ENCODE measurements at places on chromosomes 12 and 14.

GRCh38 chr12:124053851-124054250 is 80.8 kb downstream of the ZNF664 start:
- peak; percentile 85 for DNase-seq

DNA sequence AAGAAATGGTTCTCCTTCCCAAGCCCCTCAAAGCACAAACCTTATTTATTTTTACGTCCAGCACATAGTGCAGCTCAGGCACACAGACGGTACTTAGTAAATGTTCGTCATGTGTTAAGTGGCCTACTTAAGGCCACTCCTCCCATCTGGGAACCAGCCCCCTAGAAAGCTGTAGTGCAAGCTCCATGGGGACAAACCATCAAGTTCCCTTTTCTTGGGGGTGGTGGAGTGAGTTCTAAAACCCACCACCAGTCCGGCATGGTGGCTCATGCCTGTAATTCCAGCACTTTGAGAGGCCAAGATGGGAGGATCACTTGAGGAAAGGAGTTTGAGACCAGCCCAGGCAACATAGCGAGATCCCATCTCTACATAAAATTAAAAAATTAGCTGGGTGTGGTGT is 49.4 kb downstream of the PITPNM2 start:
- DNase-seq, result no peak

- no peak for DNase-seq
Measured at GRCh38 chr12:79546466-79547043, 144.2 kb downstream of the PAWR start.

GRCh38 chr14:92686900-92687427 is 61.5 kb downstream of the LGMN start:
- DNase-seq, result peak; percentile 78

- DNase-seq, result no peak
Measured at GRCh38 chr14:105846312-105846711, 319.9 kb downstream of the TMEM121 start.

- no peak for DNase-seq
Measured at GRCh38 chr14:93748208-93749075, 39.8 kb downstream of the PRIMA1 start.

DNA sequence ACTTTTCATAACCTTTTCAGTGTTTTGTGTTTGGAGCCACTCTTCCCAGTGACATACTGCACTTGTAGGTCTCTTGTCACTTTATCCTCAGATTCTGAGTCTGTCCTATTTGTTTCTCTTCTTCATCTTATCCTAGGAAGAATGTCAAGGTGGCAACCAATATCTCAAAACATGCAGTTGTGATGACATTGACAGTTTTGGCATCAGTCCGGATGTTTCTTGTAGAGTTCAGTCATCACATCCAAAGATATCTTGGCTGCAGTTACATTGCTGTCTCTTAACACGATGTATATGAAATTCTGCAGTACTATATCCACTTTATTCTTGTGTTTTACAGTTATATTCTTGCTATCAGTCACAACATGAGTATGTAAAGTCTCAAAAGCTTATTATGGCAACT is 6.4 kb downstream of the ADIPOR2 start:
- DNase-seq, result no peak

- DNase-seq, result no peak
Measured at GRCh38 chr14:89720741-89721729, 233.5 kb downstream of the EFCAB11 start.

- DNase-seq, result no peak
Measured at GRCh38 chr14:74135426-74135825, 50.7 kb downstream of the LIN52 start.

- no peak for DNase-seq
Measured at GRCh38 chr14:68592948-68593556, 199.8 kb downstream of the ZFP36L1 start.

GRCh38 chr12:52805739-52806138 is 8.2 kb downstream of the KRT4 start:
- no peak for DNase-seq

- DNase-seq, result no peak
Measured at GRCh38 chr12:104083769-104084475, 19.6 kb downstream of the HCFC2 start.

GRCh38 chr12:48815126-48816110 is 2.9 kb upstream of the CACNB3 start:
- peak; percentile 92 for DNase-seq

- no peak for DNase-seq
Measured at GRCh38 chr14:33567023-33567728, 383.7 kb downstream of the EGLN3 start.

- DNase-seq, result no peak
Measured at GRCh38 chr12:109521831-109522230, 44.4 kb downstream of the UBE3B start.

DNA sequence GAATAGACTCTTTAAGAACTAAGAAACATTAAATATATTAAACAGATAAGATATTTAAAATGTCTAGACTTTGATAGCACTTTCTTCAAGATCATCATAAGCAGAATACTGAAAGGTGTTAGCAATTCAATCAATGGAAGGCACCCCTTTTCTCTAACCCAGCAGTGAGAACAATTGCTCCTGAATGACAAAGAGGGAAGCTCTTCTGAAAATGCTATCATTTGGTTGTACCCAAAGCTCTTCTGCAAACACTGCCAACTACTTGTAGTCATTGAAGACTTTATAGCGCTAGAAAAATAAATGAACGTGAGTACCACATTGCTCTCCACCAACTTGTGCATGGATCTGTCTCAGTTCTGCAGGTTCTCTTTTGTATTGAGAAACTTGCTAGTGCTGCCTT is 62.2 kb upstream of the LMO3 start:
- no peak for DNase-seq

DNA sequence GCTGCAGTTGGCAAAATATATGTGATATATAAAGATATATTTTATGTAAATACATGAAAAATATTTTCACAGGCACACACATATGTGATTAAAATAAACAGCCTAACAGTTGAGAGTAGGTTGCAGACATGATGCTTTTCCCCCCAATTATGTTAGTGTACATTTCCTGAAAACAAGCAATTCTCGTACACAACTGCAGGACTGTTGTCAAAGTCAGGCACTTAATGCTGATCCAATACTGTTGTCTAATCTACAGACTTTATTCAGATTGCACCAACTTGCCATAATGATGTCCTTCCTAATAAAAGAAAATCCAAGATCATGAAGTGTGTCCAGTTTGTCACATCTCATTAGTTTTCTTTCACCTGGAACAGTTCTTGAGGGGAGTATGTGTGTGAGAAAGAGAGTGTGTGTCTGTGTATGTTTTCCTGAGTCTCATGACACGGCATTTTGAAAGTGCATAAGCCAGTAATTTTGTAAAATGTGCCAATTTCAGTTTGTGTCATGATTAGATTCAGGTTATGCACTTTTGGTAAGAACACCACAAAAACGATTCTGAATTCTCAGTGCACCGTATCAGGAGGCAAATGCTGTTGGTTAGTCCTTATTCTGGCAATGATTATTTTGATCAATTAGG is 16.5 kb upstream of the SEL1L start:
- DNase-seq, result no peak

GRCh38 chr14:99339551-99339950 is 67.6 kb upstream of the BCL11B start:
- DNase-seq, result no peak

GRCh38 chr14:104200591-104200990 is 62.2 kb downstream of the KIF26A start:
- DNase-seq, result no peak

GRCh38 chr14:30034152-30034551 is 106.5 kb upstream of the PRKD1 start:
- DNase-seq, result peak; percentile 84

GRCh38 chr12:70581208-70581607 is 56.0 kb downstream of the PTPRB start:
- no peak for DNase-seq

GRCh38 chr12:27915021-27915420 is 57.5 kb downstream of the PTHLH start:
- DNase-seq, result no peak

GRCh38 chr12:57127726-57128518 is at the start of gene LRP1:
Gene LRP1 (plus strand): TSS chr12:57128483. CDS start chr12:57128965, 482 bp downstream.
- peak; percentile 80 for DNase-seq

GRCh38 chr12:121301876-121302275 is 5.4 kb upstream of the CAMKK2 start:
- no peak for DNase-seq

DNA sequence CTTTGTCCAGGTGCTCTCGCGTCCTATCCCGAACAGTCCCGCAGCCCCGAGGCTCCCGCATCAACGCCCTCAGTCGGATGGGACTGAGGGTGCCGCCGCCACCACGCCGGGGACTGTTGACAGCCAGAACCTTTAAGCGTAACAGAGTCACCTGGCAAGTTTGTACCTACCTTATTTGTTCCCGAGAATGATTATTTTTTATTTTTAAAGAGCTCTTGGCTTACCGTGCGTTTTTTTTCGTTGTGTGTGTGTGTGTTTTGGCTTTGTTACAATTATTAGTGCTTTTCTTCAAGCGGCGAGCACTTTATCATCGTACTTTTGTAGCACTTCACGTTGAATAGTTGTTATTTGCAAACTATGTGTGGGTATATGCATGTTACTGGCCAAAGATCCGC is 463 bp downstream of the COA8 start:
- no peak for DNase-seq

GRCh38 chr14:63435204-63435603 is 108.0 kb downstream of the PPP2R5E start:
- no peak for DNase-seq

DNA sequence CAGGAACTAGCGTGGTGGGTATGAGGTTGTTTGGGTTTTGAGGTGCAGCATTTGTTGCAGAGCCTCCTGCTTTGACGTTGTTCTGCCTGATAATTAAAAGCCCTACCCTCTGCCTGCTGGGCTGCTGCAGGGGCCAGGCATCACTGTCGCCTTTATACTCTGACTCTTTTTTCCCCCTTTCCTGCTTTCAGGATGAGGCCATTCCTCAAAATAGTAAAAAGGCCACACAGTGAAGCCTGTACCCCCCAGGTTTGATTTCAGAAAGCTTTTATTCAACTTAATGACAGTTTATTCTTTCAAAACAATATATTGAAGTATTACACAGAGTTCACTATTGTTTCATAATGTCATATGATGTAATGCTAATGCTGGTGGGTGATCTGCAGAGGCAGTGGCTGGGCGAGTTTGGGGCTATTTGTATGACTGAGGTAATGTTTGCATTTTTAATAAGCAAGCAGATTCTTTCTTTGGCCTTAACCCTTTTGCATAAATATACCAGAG is 9.1 kb downstream of the BORCS5 start:
- DNase-seq, result peak; percentile 61

DNA sequence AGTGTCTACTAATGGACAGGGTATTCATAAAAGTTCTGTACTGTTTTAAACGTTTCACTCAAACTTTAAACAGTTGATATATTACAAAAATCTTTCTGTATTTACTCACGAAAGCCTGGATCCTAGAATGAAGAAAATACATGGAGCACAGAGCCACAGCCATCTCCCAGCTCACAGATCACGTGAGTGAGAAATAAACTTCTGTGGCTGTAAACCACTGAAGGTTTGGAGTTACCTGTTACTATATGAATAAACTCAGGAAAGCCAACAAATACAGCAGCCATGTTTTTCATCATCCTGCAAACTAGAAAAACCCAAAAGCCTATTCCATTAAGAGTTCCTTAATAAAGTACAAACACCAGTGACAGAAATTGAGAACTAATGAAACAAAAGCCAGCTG is 867 bp upstream of the TDG start:
- DNase-seq, result no peak

- DNase-seq, result no peak
Measured at GRCh38 chr14:45716572-45716971, 463.6 kb upstream of the MIS18BP1 start.

- DNase-seq, result no peak
Measured at GRCh38 chr14:106209755-106210154, 683.4 kb downstream of the TMEM121 start.

GRCh38 chr14:91862417-91862816 is 4.9 kb downstream of the TC2N start:
- DNase-seq, result no peak

- DNase-seq, result no peak
Measured at GRCh38 chr12:116537101-116537904, 21.9 kb upstream of the MAP1LC3B2 start.

DNA sequence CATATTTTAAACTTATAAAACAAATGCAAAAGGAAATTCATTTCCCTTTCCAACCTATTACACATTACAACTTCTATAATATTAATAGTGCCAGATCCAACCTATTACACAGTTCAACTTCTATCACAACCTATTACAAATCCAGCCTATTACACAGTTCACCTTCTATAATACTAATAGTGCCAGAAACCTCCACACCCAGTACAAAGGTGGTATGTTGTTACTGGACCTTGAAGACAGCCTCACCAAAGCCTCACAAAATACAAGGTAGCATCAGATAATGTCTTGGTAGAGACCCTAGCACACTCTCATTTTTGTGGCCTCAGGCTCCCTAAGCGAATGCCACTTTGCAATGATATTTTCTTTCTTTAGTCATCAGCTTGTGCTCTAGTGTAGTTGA is 68.7 kb upstream of the PELI2 start:
- DNase-seq, result no peak
